Suppressor macrophage (primary cell): ENCODE measurements at places on chromosomes 1 and 21.

DNA sequence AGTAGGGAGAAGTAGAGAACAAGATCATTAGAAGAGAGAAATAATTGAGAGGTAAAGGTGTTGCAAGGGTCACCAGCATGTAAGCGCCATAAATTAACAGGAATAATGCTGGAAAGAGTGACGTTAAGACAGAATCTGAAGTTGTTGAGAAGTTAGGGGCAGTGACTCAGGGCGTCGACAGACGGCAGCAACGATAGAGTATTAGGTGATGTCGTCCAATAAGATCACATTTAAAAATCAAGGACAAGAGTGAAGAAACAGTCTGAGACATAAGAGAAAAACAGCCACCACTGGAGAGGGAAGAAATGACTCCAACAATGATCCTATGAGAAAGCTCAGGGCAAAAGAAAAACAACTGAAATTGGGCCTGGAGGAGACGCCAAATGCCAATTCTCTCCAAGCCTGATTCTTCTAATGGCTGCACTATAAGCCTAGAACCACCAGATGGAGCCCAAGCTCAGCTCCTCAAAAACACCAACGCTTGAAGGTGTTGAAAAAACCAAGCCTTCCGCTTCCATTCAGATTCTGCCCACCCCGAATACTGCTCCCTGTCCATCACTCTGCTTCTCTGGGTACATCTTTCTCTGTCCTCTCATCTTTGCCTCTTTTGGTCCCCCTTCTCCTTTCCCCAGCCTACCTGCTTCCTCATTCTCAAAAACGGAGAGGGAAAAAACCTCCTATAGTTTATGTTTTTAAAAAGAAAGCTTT, 70.0 kb downstream of the LUZP1 start:
- DNase-seq: peak; percentile 77

DNA sequence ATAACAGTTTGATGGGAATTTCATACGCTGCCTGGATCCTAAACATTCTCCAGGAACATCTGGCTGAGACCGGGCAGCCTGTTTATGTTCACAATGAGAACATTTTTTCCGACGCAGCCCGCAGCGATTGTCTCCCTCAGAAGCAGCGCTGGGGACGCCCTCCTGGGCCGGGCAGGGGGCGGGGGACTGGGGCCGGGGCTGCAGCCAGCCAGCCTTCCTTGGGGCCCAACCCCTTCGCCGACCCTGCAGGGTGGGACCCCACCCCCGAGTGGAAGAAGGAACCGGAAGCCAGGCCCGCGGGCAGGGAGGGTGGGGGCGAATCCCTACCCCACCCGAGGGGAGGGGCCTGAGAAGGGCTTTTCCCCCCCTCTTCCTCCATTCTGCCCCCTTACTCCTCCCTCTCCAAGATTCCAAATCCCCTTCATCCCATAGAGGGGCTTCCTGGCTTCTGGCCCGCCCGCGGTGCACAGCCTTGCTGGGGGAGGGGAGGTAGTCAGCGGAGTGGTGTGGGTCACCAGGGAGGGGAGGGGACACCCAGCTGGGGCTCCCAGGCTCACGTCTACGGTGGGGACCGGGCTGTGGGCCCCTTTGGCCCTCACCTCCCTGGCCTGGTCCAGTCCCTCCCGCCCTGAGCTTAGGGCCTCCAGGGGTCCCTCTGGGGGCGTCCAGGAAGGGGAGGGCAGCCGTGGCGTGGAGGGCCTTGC, 60.6 kb downstream of the WNT9A start:
- DNase-seq: no peak

DNA sequence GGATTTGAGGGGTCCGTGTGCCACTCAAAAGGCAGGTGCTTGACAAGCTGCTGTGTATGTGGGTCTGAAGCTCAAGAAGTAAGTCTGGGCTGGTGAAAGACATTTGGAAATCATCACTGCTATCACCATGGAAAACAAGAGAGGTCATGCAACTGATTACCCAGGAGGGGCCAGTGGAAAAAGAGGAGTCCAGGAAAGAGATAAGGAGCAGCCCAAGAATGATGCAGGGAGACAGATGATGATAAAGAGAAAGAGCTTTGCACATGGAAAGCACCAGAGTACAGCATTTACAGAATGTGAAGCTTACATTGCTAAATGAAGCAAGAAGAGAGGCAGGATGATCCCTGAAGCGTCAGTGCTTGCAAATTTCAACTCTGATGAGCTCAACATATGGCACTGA, 203.2 kb downstream of the SETD4 start:
- no peak for DNase-seq

- no peak for DNase-seq
Observed at GRCh38 chr21:45641480-45642035, 2.0 kb upstream of the PCBP3 start.

DNA sequence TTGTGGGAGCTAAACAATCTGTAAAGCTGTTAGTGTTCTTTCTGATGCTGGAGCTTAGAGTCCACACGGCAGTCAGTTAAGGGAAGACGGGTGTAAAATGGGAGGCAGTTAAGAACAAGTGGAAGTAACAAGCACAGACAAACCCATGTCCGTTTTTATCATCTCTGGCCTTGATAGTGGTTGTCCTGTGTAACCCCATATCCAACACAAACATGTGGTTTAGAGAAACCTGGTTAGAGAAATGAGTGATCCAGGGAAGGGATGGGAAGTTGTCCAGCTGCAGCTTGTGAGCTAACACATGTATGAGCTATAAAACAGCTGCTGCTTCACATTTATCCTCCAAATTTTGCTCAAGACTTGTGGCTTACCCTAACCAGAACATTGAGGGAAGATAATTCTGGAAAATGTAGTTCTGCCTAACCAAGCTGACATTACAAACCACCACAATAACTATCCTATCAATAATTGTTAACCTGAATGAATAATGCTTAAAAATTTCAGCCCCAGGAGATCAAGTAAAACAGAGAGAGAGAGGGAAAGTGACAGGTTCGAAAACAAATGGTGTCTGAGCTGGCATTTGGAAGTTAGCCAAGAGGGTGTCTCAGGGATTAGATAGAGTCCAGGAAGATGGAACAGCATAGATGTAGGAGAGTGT, 10.6 kb upstream of the C1orf162 start:
- DNase-seq: no peak

DNA sequence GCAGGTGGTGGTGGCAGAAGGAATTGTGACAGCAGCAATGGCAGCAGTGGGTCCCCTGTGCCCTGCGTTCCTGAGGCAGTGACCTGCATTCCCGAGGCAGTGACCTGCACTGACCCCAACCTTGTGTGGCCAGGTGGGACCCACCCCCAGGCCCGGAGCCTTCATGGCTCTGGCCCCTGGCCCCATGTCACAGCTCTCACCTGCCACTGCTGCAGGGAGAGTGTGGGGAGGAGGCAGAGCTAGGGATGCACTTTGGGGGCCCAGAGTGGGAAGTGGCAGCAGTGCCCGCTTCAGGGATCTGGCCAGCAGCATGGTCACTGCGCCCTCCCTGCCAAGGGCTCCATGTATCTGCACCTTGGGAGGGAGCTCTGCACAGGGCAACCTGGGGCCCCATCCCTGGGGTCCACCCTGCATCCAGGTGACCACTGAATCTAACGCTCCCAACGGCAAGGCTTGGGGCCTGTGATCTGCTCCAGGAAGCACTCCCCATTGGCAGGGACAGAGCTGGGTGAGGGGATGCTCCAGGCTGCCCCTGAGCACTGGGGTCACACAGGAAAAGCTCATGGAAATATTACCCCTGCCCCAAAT, 618.6 kb downstream of the RWDD3 start:
- no peak for DNase-seq

- DNase-seq: no peak
Observed at GRCh38 chr1:1421147-1421906, at the start of gene ANKRD65. Gene ANKRD65 (minus strand): TSS chr1:1421276. CDS start chr1:1421005, 271 bp downstream.

- DNase-seq: no peak
Observed at GRCh38 chr1:118479351-118479750, 294.3 kb upstream of the SPAG17 start.

DNA sequence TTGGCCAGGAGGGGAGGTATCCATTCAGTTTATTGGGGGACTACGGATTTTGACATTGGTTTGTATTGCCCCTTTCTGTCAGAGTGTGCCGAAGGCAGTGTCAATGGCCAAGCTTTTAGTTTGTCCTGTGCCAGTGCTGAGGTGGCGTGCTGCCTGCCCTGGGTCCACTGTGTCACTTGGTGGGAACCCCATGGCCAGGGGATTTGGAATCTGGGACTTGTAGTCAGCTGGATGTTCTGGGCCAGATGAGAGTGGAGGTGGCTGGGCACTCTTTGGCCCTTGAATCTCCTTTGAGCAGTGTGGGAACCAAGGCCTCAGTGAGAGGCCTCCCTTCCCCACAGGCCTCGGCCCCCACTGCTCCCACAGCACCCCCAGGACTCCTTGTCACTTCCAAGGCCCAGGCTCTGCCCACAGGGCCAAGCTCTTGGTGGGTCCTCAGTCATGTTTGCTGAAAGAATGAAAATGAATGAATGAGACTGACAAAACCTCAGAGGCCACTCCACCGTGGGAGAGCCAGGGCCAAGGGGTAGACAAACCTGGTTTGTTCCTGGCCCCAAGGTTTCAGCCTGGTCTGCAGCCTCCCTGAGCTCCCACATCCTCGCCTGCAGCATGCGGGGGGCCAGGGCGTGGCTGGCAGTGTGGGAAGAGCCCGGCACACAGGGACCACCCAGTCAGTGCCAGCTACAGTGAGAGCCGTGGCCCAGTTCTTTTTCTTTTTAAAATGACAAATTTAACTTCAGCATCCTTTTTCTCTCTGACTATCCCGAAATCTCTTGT, 412.2 kb downstream of the MATN1 start:
- no peak for DNase-seq

DNA sequence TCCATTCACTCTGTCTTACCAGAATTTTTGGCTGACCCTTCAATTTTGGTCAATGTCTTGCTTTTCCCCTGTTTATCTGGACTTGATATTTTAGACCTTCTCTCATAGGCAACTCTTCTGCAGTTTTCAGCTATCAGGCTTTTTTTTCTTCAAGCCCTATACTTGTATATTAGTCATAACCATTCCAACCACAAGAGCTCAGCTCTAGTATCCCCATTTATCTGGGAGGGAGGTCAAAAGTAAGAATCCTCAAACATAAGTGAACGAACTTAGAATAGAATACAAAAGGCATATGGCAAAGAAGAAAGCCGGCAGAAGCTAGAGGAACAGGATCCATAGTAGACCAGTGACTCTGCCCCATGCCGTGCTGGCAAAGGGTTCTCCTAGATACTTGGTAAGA, 45.9 kb upstream of the TNFSF4 start:
- no peak for DNase-seq

DNA sequence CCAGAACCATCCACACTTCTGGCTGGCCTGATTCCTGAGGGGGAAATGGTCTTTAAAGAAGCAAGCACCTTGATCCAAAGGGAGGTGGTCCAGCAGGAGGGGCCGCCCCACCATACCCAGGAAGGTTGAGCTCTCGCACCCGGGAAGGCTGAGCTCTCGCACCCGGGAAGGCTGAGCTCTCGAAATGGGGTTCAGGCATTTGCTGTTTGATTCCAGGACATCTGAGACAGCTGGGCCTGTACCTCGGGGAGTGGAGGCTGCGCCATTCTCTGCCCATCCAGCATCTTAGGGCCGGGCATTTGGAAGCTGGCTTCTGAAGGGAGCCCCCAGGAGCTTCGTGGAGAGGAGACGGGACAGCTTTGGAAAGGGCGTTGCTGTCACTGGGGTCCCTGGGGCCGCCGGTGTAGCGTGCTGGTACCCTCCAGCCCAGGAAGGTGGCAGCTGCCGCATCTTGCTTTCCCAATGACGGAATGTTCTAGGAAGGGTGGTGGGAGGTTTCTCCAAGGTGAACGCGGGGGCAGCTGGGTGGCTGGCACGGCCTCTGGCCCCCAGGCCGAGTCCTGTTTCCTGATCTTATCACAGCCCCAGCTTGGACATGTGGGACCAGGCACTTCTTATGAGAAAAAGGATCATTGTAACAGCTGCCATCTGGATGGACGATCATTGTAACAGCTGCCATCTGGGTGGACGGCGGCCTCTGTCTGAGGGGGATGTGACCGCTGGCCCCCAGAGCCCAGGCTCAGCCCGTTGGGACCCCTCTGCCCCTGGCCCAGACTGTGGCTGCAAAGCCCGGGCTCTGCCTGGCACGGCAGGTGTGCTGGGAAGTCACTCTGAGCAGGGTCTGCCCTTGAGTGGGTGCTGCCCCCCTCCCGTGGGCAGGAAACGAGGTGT, 61.6 kb downstream of the COL18A1 start:
- no peak for DNase-seq

- no peak for DNase-seq
Observed at GRCh38 chr1:119724611-119725218, 13.0 kb downstream of the PHGDH start.

GRCh38 chr1:58885998-58886397, 102.2 kb upstream of the JUN start:
- DNase-seq: no peak

DNA sequence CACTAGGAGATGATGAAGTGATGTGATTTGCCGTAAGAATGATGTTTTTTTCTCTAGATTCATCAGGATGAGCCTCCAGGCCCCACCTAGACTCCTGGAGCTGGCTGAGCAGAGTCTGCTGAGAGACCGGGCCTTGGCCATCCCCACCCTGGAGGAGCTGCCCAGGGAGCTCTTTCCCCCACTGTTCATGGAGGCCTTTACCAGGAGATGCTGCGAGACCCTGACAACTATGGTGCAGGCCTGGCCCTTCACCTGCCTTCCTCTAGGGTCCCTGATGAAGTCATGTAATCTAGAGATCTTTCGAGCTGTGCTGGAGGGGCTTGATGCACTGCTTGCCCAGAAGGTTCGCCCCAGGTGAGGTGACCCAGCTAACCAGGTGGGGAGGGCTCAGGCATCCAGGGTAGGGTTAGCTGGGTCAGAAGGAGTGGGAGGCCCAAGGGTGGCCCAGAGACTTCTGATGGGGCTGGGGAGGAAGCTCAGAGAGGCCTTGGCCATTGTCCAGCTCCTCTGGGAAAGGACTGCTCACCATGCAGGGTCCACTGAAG, 1.3 kb downstream of the PRAMEF12 start:
- DNase-seq: no peak
